ENCODE measurements at places on chromosomes 12 and 14.

GRCh38 chr12:26128168-26128567, 3.3 kb upstream of the BHLHE41 start:
- no peak for DNase-seq

- DNase-seq: no peak
These were observed 348 bp upstream of the SSTR1 start for GRCh38 chr14:38207377-38207735.

DNA sequence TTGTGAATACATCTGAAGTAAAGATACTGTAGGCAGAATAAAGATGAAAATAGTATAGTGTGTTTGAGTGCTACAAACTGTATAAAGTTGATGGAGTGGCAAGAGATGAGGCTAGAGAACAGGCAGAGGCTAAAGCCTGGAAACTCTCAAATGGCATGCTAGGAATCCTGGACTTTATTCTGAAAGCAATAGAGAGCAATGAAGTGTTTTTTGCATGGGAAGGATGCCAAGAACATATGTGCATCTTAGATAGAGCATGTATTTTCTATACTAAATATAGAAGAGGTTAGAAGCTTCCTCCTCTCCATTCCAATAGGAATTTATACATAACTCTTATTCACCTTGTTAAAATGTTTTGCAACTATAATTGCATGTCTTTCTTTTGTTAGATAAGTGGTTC, 86.3 kb upstream of the TMTC2 start:
- no peak for DNase-seq

DNA sequence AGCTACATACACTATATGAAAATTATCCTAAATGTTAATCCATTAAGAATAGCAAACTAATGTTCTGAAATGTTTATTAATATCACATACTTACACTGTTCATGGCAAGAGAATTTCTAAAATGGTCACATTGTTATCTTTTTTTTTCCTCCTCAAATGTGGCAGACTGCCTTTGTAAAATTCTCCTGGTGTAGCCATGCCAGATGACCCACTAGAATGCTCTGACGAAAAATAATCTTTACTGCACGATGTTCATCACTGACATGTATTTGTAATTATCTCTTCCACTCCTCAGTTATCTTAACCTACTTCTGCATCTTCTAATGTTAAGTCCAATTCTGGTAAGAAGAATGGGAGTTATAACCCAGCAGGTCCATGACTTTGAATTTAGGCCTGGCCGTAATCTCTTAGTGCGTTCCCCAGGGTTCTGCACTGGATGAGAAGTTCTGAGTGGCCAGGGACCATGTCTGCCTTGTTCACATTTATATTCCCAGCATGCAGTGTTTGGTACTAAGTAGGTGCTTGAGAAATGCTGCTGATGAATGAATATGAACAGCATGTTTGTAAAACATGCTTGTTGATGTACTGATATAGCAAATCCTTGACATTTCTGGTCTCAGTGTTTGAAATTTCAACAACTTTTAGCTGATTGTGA, 46.7 kb downstream of the NOPCHAP1 start:
- DNase-seq: no peak

GRCh38 chr14:91413547-91414474, 3.8 kb downstream of the CCDC88C start:
- no peak for DNase-seq

DNA sequence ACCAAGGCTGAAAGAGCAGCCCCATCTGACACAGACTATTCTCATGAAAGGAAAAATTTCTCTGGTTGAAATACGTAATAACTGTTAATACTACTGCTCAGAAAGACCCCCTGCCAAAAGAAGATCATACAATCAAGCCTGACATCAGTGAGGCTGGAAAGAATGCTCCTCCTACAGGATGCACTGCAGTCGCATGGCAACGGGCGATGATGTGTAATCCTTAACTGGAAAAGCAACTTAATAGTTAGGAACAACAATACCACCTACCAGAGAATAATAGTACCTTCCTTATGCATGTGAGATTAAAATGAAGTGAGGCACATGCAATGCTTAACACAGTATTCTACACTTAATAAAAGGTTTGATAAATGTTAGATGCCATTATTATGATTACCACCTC, 1.2 kb upstream of the GOLGA5 start:
- DNase-seq: no peak

DNA sequence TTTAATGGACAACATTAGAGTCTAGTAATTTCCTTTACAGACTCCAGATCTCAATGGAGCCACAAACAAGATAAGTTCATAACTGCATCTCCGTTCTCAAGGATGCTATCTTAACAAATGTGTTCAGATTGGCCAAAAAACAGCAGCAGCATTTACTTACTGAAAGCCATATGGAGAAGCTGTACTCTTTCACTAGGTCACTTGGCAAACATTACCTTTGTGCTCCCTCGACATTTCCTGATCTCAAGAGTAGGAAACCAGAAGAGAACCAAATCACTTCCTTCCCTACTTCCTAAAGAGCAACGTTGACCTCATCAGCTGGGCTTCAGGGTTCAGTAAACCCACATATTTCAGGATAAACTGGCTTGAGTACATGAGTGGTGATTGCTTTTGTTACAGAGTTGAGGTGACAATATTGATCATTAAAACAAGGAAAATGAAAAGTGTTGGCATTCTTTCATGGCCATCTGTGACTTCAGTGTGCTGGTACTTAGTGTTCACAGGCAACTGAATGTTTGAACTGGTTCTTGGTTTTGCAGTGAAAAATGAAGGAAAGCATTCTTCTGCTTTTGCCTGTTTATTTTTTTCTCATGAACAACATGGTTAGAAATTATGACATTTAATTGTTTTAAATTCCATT, 449.6 kb downstream of the TMEM117 start:
- DNase-seq: no peak

DNA sequence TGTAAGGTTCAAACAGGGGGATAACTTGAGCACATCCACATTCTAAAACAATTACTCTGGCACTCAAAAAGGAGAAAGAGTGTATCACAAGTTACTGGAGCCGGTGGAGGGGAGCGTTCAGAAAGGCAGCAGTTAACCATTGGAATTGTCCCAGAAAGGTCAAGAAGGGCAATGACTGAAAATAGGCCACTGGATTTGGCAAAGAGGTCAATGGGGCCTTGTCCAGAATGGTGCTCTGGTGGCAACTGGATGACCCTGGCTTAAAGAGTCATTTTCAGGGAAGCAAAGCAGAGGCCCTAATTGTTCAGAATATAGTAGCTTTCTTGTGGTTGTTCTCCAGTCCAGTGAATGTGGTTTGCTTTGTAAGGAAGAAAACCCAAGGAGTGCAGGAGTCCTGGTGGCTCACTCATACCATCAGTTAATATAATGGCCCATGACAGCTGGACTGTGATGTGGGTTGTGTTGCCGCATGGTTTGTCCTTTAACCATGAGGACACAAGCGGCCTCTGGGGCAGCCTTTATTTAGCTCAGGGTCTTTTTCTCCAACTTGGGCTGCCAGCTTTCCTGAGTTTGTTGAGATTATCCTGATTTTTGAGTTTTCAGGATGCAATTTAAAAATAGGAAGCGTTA, 142.8 kb upstream of the PELI2 start:
- no peak for DNase-seq

GRCh38 chr12:49496417-49497360, 42.1 kb upstream of the KCNH3 start:
- no peak for DNase-seq

DNA sequence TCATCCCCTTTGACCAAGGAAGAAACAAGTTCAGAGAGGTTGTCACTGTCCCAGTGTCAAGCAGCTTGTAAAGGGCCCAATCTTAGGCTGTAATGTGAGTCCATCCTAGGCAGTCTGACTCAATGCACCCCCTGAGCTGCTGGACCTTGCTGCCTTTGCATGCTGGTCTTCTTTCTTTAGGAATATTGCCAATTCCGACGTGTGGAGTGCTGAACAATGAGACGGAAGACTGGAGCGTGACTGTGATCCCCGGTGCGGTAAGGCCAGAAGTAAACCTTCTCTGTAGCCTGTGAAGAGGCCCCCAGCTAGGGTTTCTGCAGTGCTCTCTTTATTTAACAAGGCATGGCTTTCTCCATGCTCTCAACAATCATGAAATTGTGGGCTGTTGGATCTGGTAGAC, 963 bp downstream of the TCTN2 start:
- DNase-seq: no peak

DNA sequence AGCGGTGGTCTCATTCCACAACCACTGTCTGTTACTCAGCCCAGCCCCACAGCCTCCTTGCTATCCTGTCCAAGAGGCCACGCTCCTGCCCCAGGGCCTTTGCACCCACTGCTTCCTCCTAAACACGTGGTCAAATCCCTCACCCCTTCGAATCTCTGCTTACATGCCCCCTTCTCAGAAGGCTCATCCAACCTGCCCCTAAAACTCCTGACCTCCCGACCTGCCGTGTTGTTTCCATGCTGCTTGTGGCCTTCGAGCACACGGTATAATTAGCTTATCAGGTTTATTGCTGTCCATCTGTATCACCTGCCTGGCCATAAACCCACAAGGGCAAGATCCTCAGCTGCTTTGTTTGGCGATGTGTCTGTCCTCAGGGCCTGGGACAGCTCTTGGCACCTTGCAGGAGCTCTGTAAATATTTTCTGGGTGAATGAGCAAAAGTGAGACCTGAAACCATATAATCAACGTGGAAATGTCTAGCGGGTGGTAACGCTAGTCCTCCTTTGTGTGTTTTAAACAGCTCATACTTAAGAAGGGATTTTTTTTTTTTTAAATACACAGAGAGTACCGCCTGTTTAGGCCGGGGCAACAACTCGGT, 36.0 kb downstream of the SCARB1 start:
- no peak for DNase-seq

DNA sequence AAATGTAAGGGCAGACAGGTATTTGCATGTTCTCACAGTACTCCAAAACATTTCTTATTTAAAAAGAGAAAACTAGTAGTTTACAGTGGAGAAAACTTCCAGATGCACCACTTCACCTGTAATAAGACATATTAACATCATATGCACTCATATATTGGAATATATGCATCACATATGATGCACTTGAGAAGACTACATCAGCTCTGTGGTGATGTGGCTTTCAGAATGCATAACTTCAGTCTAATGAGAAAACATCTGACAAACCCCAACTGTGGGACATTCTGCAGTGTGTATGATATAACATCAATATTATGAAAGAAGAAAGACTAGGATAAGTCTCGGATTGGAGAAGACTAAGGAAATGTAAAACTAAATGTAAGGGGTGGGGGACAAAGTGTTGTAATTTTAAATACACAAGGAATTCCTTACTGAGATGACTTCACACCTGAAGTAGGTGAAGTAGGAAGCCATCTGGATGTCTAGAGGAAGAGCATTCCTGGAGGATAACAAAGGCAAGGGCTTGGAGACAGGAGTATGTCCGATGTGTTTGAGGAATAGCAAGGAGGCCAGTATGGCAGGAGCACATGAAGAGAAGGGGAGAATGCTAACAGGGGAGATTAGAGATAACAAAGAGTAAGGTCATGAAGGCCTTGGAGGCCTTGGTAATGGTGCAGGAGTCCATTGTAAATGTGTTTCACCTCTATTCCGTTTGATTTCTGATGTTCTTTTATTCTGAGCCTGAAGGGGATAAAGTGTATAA, 49.0 kb downstream of the CNOT2 start:
- no peak for DNase-seq

- DNase-seq: no peak
These were observed 27.8 kb downstream of the HIP1R start for GRCh38 chr12:122862872-122863701.

DNA sequence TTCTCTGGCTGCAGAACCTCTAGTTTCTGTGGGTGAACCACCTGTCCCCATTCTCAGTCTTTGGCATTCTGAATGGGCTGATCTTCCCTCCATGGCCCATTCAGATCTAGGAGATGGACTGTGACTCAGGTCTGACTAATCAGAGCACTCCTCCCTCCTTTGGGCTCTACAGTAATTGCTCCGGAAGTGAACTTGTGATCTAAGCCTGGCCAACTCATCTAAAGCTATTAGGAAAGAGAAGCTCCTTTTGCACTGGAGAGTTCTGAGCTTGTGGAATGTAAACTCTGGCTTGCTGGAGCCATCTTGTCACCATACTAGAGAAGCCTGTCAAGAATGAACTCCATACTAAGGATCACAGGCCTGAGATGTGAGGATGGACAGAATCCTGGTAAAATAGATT, 168.2 kb downstream of the SUDS3 start:
- no peak for DNase-seq

DNA sequence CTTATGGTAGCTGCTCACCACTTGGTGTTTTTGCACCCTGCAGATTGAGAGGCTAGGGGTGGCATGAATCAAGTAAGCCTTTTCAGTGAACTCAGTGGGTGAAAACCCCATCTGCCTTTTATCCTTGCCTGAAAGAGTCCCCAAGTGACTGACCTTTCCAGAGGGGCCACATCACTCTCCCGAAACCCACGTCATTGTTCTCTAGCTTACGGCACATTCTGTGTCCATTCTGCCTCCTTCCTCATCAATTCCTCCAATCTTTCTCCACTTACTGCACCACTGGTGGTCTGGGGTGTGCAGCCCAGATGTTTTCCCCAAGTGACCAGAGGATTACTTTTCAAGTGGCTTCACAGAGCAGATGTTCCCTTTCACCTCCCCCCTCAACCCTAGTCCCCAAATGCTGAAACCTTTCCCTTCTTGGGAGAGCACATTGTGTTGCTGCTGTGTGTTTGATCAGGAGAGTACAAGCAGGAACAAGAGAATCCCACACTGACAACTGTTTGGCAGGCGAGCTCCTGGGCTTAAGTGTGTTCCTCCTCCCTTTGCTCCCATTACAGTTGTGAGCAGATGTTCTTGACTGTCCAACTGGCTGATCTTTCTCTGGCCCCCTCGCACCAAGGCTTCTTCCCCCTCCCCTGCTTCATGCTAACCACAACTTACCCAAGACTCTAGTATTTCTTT, 138.0 kb upstream of the IGF1 start:
- no peak for DNase-seq

- DNase-seq: no peak
These were observed 158.2 kb upstream of the C14orf180 start for GRCh38 chr14:104421401-104421821.

Measured in spinal cord (tissue), 10 donors.